ENCODE measurements at places on chromosomes 4 and X. TPM values are rescaled to one million over a fixed set of nuclear protein-coding genes. Genes with fewer than 3 reads are reported as not detected.

- no peak for DNase-seq
These were observed 719.2 kb downstream of the FSTL5 start for GRCh38 chr4:161444626-161445025.

- no peak for DNase-seq
These were observed 41.5 kb upstream of the FHDC1 start for GRCh38 chr4:152894673-152895072.

GRCh38 chr4:7472442-7473013 is 37.8 kb upstream of the PSAPL1 start:
- no peak for DNase-seq

Gene DCAF12L1
- total RNA-seq = not detected

GRCh38 chr4:109156356-109156755 is 146.1 kb downstream of the COL25A1 start:
- no peak for DNase-seq

GRCh38 chr4:169252339-169253112 is 18.2 kb downstream of the SH3RF1 start:
- no peak for DNase-seq

Gene PPARGC1A
- total RNA-seq = not detected

Gene KCNE5
- 0.52 TPM for total RNA-seq

- no peak for DNase-seq
These were observed 629.0 kb upstream of the ZFP42 start for GRCh38 chr4:187366530-187366929.

- DNase-seq = peak; percentile 68
These were observed 223.4 kb downstream of the BCOR start for GRCh38 chrX:39874202-39874816.

Gene TCEAL7
- total RNA-seq = not detected

DNA sequence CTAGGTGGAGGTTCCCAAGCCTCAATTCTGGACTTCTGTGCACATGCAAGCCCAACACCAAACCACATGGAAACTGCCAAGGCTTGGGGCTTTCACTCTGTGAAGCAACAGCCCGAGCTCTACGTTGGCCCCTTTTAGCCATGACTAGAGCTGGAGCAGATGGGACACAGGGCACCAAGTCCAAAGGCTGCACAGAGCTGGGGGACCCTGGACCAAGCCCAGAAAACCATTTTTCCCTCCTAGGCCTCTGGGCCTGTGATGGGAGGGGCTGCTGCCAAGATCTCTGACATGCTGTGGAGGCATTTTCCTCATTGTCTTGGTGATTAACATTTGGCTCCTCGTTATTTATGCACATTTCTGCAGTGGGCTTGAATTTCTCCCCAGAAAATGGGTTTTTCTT is 258.7 kb upstream of the ACTRT1 start:
- DNase-seq = no peak

Gene FAT4
- total RNA-seq = not detected

DNA sequence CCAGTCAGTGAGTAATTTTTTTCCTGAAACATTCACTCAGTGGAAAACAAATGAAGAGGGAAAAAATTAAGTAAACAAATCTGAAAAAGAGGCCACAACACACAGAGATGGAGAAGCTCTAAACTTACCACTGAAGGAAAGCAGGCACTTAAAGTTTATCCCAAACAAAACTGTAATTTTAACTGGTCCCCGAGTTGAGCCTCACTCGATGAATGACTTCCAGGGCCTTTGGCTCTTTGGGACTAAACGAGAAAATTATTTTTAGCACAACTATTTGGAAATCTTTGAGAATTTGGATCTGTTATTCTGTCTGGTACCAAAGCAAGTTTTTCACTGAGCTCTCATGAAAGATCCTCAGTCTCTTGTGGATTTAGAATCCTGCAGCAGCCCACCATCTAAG is at the start of gene C1QTNF7:
TSS of gene C1QTNF7 (plus strand) at position 333 of the 400 bp plus-strand sequence. CDS start 7,711 bp downstream, outside the sequence.
- DNase-seq = no peak

Gene ALAS2
- total RNA-seq = not detected
